ENCODE measurements at places on chromosomes 16 and 17.

DNA sequence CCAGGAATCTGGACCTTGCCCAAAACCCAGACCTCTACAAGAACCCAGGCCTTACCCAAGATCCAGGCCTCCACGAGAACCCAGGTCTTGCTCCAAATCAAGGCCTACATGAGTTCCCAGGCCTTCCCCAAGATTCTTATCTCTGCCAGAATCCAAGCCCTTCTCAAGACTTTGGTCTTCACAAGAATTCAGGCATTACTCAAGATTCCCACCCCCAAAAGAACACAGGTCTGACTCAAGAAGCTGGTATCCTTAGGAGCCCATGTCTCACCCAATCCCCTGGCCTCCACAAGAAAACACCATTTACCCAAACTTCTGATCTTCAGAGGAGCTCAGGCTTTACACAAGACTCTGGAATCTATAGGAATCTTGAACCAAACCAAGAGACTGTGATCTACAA, 2.6 kb downstream of the SPEM3 start:
- DNase-seq = no peak

- DNase-seq = no peak
Observed at GRCh38 chr16:85081038-85081437, 31.2 kb downstream of the CIBAR2 start.

DNA sequence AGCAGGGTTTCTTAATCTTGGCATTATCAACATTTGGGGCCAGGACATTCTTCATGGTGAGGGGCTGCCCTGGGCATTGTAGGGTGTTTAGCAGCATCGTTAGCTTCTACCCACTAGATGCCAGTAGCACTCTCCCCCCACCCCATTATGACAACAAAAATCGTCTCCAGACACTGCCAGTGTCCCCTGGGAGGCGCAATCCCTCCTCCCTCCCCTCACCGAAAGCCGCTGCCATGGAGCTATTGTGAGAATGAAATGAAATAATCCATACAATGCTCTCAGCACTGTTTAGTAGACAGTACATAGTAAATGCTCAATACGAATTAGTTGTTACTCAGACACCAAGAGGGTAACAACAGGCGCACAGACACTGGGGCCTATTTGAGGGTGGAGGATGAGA, 502.9 kb downstream of the NPIPA7 start:
- DNase-seq = no peak

- DNase-seq = no peak
Observed at GRCh38 chr17:49258394-49258793, 27.8 kb upstream of the PHOSPHO1 start.

GRCh38 chr17:45333702-45334092, 16.9 kb upstream of the MAP3K14 start:
- DNase-seq = no peak

GRCh38 chr16:87954826-87955225, 3.6 kb downstream of the BANP start:
- no peak for DNase-seq

DNA sequence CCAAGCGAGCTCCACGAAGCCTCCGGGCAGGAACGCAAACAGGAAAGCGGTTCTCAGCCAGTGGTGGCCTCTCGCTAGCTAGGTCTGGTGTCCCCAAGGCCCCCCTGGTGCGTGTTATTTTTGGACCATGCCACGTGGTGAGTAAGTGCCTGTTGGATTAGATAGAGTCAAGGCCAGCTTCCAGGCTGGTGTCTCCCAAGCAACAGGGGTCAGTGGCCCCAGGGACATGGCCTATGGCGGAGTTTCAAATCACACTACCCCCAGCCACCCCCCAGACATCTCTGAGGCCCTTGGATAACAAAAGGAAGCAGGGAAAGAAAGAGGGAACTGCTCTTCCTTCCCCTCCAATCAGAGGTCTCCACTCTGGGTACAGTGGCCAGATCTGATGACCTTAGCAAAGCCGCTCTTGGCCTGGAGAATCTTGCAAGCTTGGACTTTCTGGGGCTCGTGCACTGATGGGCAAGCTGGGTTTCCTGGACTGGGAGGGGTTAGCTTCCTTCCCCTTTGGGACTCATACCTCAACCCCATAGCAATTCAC, 58.2 kb downstream of the MAF start:
- no peak for DNase-seq

GRCh38 chr17:29833801-29834200, 96.2 kb downstream of the SSH2 start:
- no peak for DNase-seq

- no peak for DNase-seq
Observed at GRCh38 chr16:77788181-77789084, at the start of gene VAT1L. VAT1L (plus strand) TSS chr16:77788564; CDS start chr16:77788683, 119 bp downstream.

GRCh38 chr16:22192261-22193062, 13.6 kb upstream of the EEF2K start:
- peak; percentile 71 for DNase-seq

DNA sequence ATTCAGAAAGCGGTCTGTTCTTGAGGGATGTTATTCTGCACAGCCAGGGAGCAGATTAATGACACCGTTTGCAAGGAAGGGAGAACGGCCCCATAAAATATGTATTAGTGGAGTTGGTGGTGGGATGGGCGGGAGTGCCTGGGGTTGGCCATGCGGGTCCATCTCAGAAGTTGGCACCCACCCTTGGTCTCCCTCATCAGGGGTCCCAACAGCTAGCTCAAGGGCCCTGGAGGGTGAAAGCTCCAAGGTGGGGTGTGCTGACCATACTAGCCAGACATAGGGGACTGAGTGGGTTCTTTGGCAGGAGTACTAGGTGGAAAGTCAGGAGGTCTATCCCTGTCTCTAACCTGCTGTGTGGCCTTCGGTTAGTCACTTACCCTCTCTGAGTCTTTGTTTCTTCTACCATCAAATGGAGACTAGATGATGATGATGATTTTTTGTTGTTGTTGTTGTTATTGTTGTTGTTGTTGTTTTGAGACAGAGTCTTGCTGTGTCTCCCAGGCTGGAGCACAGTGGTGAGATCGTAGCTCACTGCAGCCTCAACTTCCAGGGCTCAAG, 83.2 kb upstream of the BRD7 start:
- no peak for DNase-seq

DNA sequence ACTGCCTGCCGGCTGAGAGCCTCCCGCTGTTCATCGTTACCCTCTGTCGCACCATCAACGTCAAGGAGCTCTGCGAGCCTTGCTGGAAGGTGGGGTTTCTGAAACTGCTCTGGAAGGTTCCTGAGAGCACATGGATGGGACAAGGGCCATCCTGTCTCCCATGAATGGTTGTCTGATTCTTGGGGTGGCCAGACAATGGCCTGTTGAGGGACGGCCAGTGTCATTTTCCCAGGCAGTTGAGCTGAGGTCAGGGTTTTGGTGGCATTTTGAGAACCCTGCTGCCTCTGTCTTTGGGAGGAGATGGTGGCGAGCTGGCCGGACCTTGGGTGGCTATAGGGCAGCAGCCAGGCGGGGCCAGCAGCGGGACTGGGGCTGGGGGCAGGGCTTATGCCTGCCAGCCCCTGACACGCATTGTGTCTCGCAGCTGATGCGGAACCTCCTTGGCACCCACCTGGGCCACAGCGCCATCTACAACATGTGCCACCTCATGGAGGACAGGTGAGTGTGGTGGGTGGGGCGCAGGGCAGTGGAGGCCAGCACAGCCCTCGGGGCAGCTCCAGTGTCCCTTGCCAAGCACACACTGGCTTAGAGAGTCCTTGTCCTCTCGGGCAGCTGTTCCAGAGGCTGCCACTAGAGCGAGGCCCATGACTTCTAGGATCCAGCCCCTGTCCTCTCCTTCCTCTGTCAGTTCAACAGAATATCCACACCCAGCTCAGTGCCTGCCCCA, 9.1 kb downstream of the TSC2 start:
- DNase-seq = no peak

DNA sequence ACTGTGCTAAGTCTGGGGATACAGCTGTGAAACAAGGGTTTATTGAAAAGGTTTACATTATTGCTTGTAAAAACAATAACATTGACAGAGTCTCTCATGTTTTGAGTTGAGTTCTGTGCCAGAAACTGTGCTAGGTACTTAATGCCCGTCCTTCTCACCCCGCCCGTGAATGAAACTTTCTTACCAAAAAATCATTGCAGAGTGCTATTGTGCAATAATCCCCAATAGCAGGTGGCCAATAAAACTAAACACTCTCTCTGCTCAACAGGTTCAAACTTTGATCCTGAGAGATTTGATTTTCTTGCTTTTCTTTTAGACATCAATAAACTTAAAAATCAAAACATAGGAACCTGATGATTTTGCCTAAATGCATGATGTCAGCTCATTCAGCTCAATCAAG, 441.6 kb downstream of the HAPSTR1 start:
- DNase-seq = no peak

DNA sequence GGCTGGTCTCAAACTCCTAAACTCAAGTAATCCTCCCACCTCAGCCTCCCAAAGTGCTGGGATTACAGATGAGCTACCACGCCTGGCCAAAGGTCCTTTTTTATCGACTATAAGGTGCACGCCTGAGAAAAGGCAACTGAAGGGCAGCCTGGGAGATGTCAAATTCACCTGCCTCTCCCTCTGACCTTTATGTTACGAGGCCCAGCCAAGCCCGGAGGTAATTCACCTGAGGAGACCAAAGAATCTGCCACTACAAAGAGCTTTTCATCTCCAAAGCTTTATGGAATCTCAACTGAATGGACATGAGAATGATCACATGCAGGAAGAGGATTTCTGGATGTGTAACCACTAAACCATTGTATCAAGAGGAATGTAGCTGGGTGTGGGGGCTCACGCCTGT, 37.2 kb downstream of the LYRM1 start:
- DNase-seq = no peak

DNA sequence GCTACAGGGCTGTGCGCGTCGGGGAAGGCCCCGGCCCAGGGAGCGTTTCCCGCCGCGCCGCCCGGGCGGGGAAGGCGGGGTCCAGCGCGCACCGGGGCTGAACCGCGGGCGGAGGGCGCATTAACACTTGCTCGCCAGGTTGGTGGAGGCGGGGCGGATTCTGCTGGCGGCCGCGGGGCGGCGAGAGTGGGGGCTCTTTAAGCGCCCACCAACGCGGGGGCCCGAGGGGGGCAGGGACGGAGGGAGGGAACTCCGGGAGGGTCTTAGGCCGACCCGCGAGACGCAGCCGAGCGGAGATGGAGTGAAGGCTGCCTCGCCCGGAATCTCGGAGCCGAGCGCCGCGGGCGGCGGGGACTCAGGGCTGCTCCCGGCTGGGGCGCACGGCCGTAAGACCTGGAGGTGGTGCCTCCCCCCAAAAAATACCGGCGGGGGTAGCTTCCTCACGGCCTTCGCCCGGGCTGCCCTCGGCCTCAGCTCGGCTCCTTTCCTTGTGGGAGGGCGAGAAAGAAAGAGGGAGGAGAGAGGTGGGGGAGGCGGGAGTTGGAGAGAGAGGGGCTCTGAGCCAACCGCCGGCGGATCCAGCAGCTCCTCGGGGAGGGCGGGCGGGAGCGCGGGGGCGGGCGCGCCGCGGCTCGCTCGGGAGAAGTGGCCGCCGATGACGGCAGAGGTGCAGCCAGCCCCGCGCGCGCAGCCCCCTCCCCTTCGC, 415 bp upstream of the FOXF1 start:
- DNase-seq = no peak

- DNase-seq = no peak
Observed at GRCh38 chr16:72549878-72550277, 377.9 kb upstream of the PMFBP1 start.

- no peak for DNase-seq
Observed at GRCh38 chr17:77479372-77480198, 338.8 kb downstream of the SEC14L1 start.

DNA sequence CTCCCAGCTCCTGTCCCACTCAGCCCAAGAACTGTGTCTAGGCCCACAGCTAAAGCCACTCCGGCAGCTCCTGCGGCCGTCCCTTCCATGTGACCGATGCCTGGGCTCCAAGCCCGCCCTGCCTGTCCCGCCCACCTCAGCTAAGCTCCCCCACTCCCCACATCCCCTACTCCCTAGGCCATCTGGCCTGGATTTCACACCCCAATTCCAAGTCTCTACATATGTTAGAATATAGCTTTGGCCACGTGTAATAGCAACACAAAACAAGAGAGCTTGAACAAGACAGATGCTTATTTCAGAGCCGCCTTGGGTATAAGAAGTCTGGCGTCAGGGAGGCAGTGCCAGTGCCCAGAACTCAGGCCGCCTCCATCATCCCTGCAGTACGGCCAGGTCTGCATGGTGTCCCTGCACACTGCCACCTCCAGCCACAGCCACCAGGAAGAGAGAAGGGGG, 30.0 kb upstream of the USP22 start:
- DNase-seq = no peak

GRCh38 chr17:75759457-75759856, 5.5 kb downstream of the GALK1 start:
- no peak for DNase-seq

DNA sequence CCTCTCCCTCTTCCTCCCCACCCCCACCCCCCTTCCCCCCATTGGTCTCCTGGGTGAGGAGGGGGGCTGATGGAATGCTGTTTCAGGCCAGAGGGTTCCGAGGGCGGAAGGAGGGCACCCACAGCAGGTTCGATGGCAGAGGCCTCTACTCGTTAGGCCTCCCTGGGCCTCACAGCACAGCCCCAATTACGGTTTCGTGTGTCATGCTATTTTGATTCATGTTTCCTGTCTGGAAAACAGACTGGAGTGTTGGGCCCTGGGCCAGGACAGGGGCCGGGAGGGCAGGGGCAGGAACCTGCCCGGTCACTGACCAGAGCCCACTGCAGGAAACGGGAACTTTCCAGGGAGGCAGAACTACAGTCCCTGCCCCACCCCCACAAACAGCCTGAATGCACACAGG, 138.2 kb downstream of the C16orf95 start:
- no peak for DNase-seq

DNA sequence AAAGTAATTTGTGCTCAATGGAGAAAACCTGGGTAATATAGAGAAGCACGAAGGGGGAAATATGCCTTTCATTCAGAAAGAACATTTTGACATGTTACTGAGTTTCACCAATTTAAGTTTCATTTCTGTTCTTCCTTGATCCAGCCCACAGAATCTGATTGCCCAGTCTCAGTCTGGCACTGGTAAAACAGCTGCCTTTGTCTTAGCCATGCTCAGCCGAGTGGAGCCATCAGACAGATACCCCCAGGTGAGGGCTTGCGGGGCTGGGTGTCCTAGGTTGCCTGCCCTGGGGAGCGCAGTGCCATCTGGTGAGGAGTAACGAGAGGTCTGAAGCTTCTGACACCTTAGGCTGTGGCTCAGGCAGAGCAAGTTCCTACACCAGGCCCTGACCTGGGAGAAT, 17.7 kb downstream of the DDX19A start:
- DNase-seq = no peak
